ENCODE measurements at places on chromosomes 2 and 18. TPM values are rescaled to one million over a fixed set of nuclear protein-coding genes. Genes with fewer than 3 reads are reported as not detected.

PDE1A gene
- 4.2 TPM for total RNA-seq

FAM110C gene
- not detected for total RNA-seq

LDLRAD4 gene
- total RNA-seq, result 0.29 TPM

CCDC85A gene
- total RNA-seq, result 12.1 TPM

CFAP221 gene
- total RNA-seq, result 0.34 TPM

CAPG gene
- 15.5 TPM for total RNA-seq

GALM gene
- total RNA-seq, result 1.0 TPM

POTEI gene
- 1.4 TPM for total RNA-seq

KYNU gene
- total RNA-seq, result not detected

LCT gene
- not detected for total RNA-seq

DNA sequence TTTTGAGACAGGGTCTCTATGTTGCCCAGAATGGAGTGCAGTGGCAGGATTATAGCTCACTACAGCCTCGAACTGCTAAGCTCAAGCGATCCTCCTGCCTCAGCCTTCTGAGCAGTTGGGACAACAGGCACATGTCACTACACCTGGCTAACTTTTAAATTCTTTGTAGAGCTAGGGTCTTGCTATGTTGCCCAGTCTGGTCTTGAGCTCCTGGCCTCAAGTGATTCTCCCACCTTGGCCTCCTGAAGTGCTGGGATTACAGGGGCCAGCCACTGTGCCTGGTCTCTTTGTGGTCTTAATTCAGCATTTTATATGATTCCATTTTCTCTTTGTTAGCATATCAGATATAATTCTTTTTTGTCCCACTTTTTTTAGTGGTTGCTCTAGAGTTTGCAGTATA is 34.1 kb downstream of the CEP192 start:
- peaks cover 6% of the 10 kb centered on the region for H3K36me3 ChIP-seq
- H3K27me3 ChIP-seq, result no peaks in the 10 kb centered on the region
- no peak overlapping the region for H3K4me3 ChIP-seq
- H3K4me1 ChIP-seq, result no peaks in the 10 kb centered on the region
- DNase-seq, result no peak

- DNase-seq, result no peak
- no peak overlapping the region for H3K27ac ChIP-seq
- H3K36me3 ChIP-seq, result peaks cover 9% of the 10 kb centered on the region
- no peak overlapping the region for H3K4me3 ChIP-seq
These were observed 270.9 kb downstream of the TWIST2 start for GRCh38 chr2:239118675-239119211.

GRCh38 chr2:39786761-39787522 is 7.9 kb upstream of the THUMPD2 start:
- H3K27ac ChIP-seq, result no peak overlapping the region
- DNase-seq, result no peak
- peaks cover 20% of the 10 kb centered on the region for H3K36me3 ChIP-seq
- H3K4me3 ChIP-seq, result no peak overlapping the region

GRCh38 chr2:233092432-233093165 is 32.5 kb downstream of the INPP5D start:
- H3K27me3 ChIP-seq, result peaks cover 2% of the 10 kb centered on the region
- no peak for DNase-seq
- H3K4me1 ChIP-seq, result peaks cover 4% of the 10 kb centered on the region

DNA sequence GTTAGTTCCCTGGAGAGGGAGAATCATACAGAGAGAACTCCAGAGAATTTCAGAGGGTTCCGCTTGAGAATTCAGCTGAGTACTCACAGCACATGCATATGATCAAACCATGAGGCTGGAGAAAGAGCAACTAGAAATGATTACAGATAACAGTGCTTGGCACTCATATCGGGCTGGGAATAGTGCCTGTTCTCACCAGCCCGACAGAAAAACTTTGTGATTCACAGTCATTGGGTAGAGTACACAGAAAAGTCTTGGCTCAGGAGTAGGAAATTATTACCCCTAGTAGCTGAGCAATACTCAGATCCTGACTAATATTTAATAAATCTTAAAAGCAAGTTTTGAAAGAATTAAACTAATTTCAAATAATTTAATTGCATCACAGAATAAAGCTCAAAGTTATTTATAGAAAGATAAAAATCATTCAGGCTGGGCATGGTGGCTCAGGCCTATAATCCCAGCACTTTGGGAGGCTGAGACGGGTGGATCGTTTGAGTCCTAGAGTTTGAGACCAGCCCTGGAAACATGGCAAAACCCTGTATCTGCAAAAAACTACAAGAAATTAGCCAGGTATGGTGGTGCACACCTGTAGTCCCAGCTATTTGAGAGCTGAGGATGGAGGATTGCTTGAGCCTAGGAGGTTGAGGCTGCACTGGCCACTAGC is 6.8 kb downstream of the WDPCP start:
- no peak overlapping the region for H3K4me3 ChIP-seq
- H3K27ac ChIP-seq, result no peak overlapping the region
- no peaks in the 10 kb centered on the region for H3K36me3 ChIP-seq
- H3K27me3 ChIP-seq, result no peaks in the 10 kb centered on the region

- no peak overlapping the region for H3K4me3 ChIP-seq
- H3K36me3 ChIP-seq, result no peaks in the 10 kb centered on the region
- H3K27ac ChIP-seq, result no peak overlapping the region
- peaks cover 14% of the 10 kb centered on the region for H3K4me1 ChIP-seq
- no peak for DNase-seq
These were observed 51.5 kb upstream of the B3GNT7 start for GRCh38 chr2:231343988-231344387.

DNA sequence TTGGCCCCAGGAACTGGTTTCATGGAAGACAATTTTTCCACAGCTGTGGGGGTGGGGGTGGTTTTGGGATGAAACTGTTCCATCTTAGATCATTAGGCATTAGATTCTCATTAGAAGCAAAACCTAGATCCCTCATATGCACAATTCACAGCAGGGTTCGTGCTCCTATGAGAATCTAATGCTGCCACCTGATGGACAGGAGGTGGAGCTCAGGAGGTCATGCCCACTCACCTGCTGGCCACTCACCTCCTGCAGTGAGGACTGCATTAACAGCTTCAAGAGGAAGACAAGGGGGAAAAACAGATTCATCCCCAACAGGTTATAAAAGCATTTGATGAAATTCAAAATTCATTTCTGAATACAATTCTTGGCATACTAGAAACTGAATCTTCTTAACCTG is 38.5 kb downstream of the THAP4 start:
- H3K4me1 ChIP-seq, result peaks cover 11% of the 10 kb centered on the region
- no peak overlapping the region for H3K27ac ChIP-seq
- peaks cover 5% of the 10 kb centered on the region for H3K36me3 ChIP-seq
- H3K27me3 ChIP-seq, result peaks cover 2% of the 10 kb centered on the region
- no peak for DNase-seq

DNA sequence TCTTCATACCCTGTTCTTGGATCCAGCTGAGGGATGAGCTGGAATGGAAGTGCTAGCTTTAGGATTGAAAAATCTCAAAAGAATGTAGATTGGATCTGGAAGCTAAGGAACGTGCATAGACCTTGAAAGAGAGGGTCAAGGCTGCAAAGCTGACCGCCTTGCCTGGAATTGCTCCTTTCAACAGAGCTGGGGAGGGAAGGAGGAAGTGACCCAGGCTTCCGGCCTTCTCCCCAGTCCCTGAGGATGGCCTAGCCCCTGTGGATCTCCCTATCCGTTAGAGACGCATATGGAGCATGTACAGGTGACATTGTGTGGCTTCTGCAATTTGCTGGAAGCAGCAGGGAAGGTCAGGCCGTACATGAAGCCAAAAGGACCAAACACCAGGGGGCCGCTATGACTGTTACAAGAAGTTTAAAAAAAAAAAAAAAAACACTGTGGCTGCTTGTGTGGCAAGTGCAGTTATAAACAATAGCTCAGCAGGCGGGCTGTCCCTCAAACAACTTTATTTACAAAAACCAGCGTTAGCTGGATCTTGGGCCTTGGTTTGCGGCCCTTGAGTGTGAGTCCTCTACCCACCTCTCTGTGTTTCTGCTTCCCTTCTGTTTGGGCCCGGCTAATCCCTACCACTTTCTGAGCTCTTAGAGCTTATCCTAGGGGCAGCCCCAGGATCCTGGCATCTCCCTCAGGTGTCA is 227.6 kb downstream of the SEPTIN10 start:
- peaks cover 8% of the 10 kb centered on the region for H3K4me1 ChIP-seq
- no peak overlapping the region for H3K27ac ChIP-seq
- H3K27me3 ChIP-seq, result peaks cover 9% of the 10 kb centered on the region
- DNase-seq, result peak; percentile 3

DNA sequence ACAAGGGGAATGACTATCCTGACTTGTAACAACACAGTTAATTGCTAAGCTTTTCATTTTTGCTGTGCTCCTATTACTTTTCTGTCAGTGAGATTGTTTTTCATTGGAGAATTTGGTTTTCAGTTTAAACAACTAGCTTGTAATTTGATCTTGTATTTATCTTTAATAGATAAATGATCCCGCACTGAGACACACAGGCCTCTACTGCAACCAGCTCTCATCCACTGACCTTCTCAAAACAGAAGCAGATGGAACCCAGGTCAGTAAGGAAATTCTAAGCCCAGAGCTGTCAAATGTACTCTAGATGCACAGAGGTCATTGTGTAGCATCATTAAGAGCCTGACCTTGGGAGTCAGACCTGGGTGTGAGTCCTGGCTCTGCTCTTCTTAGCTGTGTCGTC is 30.7 kb downstream of the PTRHD1 start:
- no peak overlapping the region for H3K27ac ChIP-seq
- H3K36me3 ChIP-seq, result peaks cover 4% of the 10 kb centered on the region
- H3K27me3 ChIP-seq, result peaks cover 3% of the 10 kb centered on the region
- H3K4me1 ChIP-seq, result no peaks in the 10 kb centered on the region

DNA sequence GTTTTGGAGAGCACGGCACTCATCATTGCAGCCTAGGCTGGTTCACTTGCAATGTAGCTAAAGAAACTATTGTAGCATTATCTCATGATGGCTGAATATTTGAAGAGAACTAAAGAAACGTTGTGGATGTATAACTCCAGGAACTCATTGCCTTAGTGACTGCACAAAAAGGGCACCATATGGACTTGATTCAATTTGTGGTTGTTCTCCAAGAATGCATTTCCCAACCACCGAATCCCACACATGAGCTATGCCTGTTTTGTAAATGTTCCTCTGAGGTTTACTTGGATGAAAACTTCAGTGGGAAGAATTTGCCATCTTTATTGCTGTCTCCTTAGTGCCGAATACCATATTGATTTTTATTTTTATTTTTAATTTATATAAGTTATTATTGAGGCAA is 43.5 kb downstream of the DOK6 start:
- H3K36me3 ChIP-seq, result peaks cover 21% of the 10 kb centered on the region
- no peak overlapping the region for H3K27ac ChIP-seq
- no peaks in the 10 kb centered on the region for H3K4me1 ChIP-seq
- no peak overlapping the region for H3K4me3 ChIP-seq

- H3K27ac ChIP-seq, result no peak overlapping the region
- H3K36me3 ChIP-seq, result no peaks in the 10 kb centered on the region
- peak overlapping the region; percentile 45 for H3K4me3 ChIP-seq
- DNase-seq, result no peak
- peaks cover 31% of the 10 kb centered on the region for H3K4me1 ChIP-seq
These were observed 54.5 kb downstream of the TSHZ1 start for GRCh38 chr18:75264926-75265597.

DNA sequence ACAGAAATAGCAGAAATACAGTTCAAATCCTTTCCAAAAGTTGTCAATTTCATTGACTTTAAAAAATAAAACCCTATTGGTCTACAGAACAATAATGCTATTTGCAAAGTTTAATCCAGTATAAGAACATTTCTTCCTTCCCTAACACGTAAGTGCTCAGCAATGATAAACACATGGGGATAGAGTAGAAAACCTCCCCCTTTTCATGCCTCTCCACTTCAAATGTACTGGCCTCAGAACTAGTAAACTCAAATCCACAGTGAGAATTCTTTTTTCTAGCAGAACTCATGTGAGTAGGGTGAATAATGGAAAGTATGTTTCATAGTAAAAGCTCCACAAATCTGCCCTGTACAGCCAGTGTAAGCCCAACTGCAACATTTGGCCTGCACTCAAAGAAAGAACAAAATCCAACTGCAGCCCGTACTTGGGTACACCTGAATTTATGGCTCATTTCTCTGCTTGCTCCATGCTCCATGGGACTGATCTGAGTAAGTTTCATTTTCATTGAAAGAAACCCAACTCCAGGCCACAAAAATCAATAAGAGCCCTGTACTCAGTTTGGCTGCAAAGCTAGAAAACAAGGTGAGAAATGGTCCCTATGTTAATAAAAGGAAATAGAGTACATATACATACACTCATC is 115.0 kb upstream of the RMDN2 start:
- DNase-seq, result no peak
- H3K27me3 ChIP-seq, result no peaks in the 10 kb centered on the region
- no peaks in the 10 kb centered on the region for H3K36me3 ChIP-seq
- H3K4me1 ChIP-seq, result no peaks in the 10 kb centered on the region
- H3K27ac ChIP-seq, result no peak overlapping the region
- H3K4me3 ChIP-seq, result no peak overlapping the region

GRCh38 chr2:231613331-231613662 is 20.6 kb downstream of the TEX44 start:
- H3K4me3 ChIP-seq, result peak overlapping the region; percentile 47
- H3K36me3 ChIP-seq, result no peaks in the 10 kb centered on the region
- H3K4me1 ChIP-seq, result peaks cover 12% of the 10 kb centered on the region
- H3K27ac ChIP-seq, result peak overlapping the region; percentile 92
- H3K27me3 ChIP-seq, result peaks cover 4% of the 10 kb centered on the region

DNA sequence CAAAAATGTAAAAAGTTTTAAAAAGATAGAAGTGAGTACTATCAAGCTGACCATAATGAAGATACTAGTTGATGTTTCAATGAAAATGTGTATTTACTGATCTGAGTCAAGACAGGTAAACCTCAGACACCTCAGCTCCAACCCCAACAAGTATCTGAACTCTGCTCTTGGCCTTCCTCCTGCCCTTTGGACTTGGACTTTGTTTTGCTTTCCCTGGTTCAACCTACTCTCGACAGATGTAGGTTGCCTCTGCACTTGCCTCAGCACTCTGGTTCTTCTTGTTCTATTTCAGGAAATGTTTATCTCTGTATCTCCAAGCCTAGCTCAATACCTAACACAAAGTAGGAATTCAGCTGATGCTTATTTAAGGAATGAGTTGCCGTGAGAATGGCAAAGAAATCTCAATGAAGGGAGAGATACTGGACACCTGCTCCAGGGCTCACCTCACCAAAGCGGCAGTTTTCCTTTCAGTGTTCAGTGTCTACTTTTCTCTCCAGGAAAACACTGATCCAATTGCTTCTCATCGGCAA is 248.8 kb upstream of the CTAGE1 start:
- DNase-seq, result no peak
- H3K4me3 ChIP-seq, result no peak overlapping the region
- H3K27me3 ChIP-seq, result no peaks in the 10 kb centered on the region
- H3K4me1 ChIP-seq, result no peaks in the 10 kb centered on the region
- H3K27ac ChIP-seq, result no peak overlapping the region

- H3K27me3 ChIP-seq, result peaks cover 2% of the 10 kb centered on the region
- no peak overlapping the region for H3K27ac ChIP-seq
- H3K4me1 ChIP-seq, result peaks cover 9% of the 10 kb centered on the region
- DNase-seq, result no peak
- no peak overlapping the region for H3K4me3 ChIP-seq
These were observed 56.4 kb downstream of the ADCY3 start for GRCh38 chr2:24863641-24864040.

DNA sequence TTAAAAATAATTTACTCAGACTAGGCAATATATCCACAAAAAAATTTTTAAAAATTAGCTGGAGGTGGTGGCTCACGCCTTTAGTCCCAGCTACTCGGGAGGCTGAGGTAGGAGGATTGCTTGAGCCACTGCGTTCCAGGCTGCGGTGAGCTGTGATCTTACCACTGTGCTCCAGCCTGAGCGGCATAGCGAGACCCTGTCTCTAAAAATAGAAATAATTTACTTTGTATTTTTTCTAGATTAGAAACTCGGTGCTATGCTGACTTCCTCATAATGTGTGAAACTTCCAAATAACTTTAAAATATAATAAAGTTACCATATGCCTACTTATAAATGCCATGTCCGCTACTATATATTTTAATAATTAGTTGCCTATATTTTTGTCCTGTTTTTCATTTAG is 6.7 kb downstream of the PPIG start:
- H3K4me1 ChIP-seq, result peaks cover 6% of the 10 kb centered on the region
- no peak overlapping the region for H3K27ac ChIP-seq
- peaks cover 4% of the 10 kb centered on the region for H3K27me3 ChIP-seq
- no peak overlapping the region for H3K4me3 ChIP-seq

Measured in glutamatergic neuron (in vitro differentiated cells).